ENCODE measurements at places on chromosomes 6 and 20.

DNA sequence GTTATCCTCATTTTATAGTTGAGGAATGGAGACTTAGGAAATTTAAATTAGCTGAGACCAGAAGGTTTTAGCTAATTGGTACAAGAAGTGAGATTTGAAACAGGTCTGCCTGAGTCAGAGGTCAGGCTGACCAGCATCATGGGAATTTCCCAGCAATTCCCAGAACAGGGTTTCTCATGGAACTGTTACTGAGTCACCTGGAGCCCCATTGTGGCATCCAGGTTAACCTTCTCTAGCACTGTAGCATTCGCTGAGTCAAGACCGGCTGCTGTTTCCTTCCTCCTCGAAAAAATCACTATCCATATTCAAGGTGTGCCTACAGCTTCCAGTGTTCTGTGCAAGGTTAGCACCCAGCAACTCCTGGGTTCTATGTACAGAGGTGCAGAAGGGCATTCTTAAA lies 238.0 kb upstream of the MAN1A1 start:
- no peaks in the 10 kb centered on the region for H3K36me3 ChIP-seq
- no peak overlapping the region for H3K27ac ChIP-seq

GRCh38 chr20:33551778-33552177 lies 61.9 kb downstream of the CBFA2T2 start:
- no peak overlapping the region for H3K4me3 ChIP-seq
- H3K27ac ChIP-seq: no peak overlapping the region
- peaks cover 61% of the 10 kb centered on the region for H3K4me1 ChIP-seq
- DNase-seq: no peak
- peaks cover 4% of the 10 kb centered on the region for H3K36me3 ChIP-seq

- H3K36me3 ChIP-seq: no peaks in the 10 kb centered on the region
- H3K27me3 ChIP-seq: peaks cover 33% of the 10 kb centered on the region
- DNase-seq: no peak
Observed at GRCh38 chr20:21074605-21075336, 31.4 kb downstream of the LINC00237 start.

GRCh38 chr6:79170959-79171358 lies 63.5 kb downstream of the HMGN3 start:
- H3K4me1 ChIP-seq: no peaks in the 10 kb centered on the region
- no peaks in the 10 kb centered on the region for H3K27me3 ChIP-seq
- peak; percentile 44 for DNase-seq
- no peak overlapping the region for H3K27ac ChIP-seq

- no peaks in the 10 kb centered on the region for H3K36me3 ChIP-seq
- no peak overlapping the region for H3K4me3 ChIP-seq
- H3K27me3 ChIP-seq: no peaks in the 10 kb centered on the region
- H3K4me1 ChIP-seq: peaks cover 13% of the 10 kb centered on the region
- no peak overlapping the region for H3K27ac ChIP-seq
Observed at GRCh38 chr6:119481976-119482375, 132.4 kb upstream of the MAN1A1 start.

- H3K4me3 ChIP-seq: no peak overlapping the region
- no peaks in the 10 kb centered on the region for H3K27me3 ChIP-seq
- peaks cover 8% of the 10 kb centered on the region for H3K4me1 ChIP-seq
- no peaks in the 10 kb centered on the region for H3K36me3 ChIP-seq
- no peak for DNase-seq
Observed at GRCh38 chr20:54126806-54127655, 46.8 kb downstream of the CYP24A1 start.

DNA sequence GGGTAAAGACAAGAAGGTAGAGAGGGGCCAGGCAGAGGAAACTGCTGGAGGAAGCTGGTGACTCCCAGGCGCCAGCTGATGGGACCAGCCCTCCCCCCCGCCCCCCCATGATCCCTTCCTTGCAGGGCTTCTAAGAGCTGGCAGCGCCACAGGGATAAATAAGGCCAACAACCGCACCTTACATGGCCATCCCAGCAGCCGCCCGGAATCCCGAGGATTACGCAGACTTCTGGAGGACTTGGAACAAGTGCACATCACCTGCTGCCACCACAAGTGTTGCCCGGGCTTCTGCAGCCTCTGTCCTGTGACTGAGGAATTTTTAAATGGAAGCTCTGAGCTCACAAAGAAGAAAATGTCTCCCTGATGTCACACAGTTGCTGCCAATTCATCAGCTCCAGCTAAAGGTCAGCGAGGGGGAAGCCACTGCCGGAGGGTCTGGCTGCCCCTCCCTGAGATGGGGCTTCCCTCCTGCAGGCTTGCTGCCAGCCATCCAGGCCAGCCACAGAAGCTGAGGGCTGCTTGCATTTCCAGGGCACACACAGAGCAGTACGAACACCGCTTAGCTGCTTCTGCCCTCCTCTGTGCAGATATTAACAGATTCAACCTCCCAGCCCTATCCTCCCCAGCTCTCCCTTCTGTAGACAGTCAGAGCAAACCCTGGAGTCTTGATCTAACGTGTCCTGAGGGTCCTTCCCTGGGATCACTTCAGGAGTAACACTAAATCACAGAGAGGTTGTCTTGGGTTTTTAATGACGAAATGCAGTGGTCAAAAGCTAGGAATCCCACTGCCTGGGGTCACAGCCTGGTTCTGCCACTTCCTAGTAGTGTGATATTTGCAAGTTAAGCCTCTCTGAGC lies 38.6 kb upstream of the PIM1 start:
- H3K4me3 ChIP-seq: peak overlapping the region; percentile 3
- peak; percentile 84 for DNase-seq
- peaks cover 47% of the 10 kb centered on the region for H3K4me1 ChIP-seq

Measured in stomach (tissue), 19 donors.